ENCODE measurements at places on chromosomes 12 and 14. TPM values are rescaled to one million over a fixed set of nuclear protein-coding genes. Genes with fewer than 3 reads are reported as not detected.

Gene FAM90A1
- 0.65 TPM for total RNA-seq

Gene LARP4
- total RNA-seq: 33.8 TPM

Gene KLRC2
- not detected for total RNA-seq

Gene IFNG
- 1.2 TPM for total RNA-seq

Gene ST8SIA1
- 13.9 TPM for total RNA-seq

Gene TXNDC16
- total RNA-seq: 13.7 TPM

Gene DTD2
- total RNA-seq: 14.7 TPM

Gene OR2AP1
- total RNA-seq: not detected

Gene GALNT16
- 0.05 TPM for total RNA-seq

Gene BCL2L14
- not detected for total RNA-seq

Gene RPS29
- total RNA-seq: 4,133 TPM

Gene OR4K13
- not detected for total RNA-seq

Gene OR11G2
- not detected for total RNA-seq

Gene CLEC4D
- not detected for total RNA-seq

Gene NPFF
- not detected for total RNA-seq

Gene DHRS4L2
- total RNA-seq: 9.9 TPM

Gene PRMT5
- 33.9 TPM for total RNA-seq

Gene RERGL
- not detected for total RNA-seq

Gene STYK1
- not detected for total RNA-seq

Gene APOF
- total RNA-seq: not detected

Gene C12orf57
- total RNA-seq: 226 TPM

Gene SLC6A15
- total RNA-seq: not detected

Gene OR6C65
- total RNA-seq: not detected

Gene FSCB
- total RNA-seq: not detected

Gene C14orf180
- not detected for total RNA-seq

Gene PAH
- total RNA-seq: 1.4 TPM

Gene BMP4
- not detected for total RNA-seq

Gene ANO2
- not detected for total RNA-seq

Gene OR4L1
- total RNA-seq: not detected

Gene TGM1
- total RNA-seq: 4.3 TPM

Gene CIDEB
- 14.5 TPM for total RNA-seq

Gene RPS6KL1
- total RNA-seq: 1.9 TPM

Gene TMEM229B
- 12.7 TPM for total RNA-seq

Gene DPPA3
- total RNA-seq: not detected

Gene BICDL1
- total RNA-seq: 146 TPM

Gene PPP2R5C
- total RNA-seq: 530 TPM

Gene SLC17A8
- total RNA-seq: not detected

Gene DCN
- not detected for total RNA-seq

Gene PRICKLE1
- total RNA-seq: 0.86 TPM

Gene CLEC2A
- not detected for total RNA-seq

Gene EML5
- 3.1 TPM for total RNA-seq

Gene FGD4
- total RNA-seq: 0.91 TPM

Gene MNAT1
- 16.1 TPM for total RNA-seq

Gene SLCO1B3
- total RNA-seq: not detected

Gene KRT83
- total RNA-seq: not detected
